ENCODE measurements at places on chromosomes 5 and 9.

DNA sequence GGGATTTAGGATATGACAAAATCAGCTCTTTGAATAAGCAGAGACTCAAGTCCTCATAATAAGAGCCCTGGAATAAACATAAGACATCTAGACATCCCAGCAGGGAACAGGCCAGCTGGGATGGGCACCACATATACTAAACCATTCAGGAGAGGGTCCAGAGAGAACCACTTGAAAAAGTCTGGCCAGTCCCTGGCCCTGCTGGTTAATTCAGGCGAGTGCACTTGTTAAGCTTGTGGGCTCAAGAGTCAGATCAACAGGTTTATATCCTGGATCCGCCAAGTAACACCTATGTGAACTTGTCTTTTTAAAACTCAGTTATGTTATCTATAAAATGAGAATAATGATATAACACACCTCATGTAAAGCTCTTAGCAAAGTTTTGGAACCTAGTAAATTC is 63.3 kb downstream of the CAVIN4 start:
- DNase-seq: no peak

DNA sequence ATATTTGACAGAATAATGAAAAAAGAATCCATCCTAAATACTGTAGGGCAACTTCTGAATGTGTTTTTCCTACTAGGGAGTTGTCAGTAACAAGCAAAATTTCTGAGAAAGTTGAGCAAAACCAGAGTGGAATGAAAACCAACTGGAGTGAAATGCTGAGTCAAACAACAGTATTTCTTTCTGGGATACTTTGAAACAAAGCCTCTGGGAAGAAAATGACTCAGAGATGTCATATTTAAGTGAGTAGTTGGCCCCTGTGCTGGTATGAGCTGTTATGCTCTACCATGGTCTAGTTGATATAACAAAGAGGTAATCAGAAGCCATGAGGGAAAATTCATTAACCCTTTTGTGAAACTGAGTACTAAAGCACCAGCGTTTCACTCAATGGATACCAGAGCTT is 372.1 kb upstream of the C9orf72 start:
- no peak for DNase-seq

GRCh38 chr9:131880833-131881583 is 141.1 kb upstream of the RAPGEF1 start:
- no peak for DNase-seq

- no peak for DNase-seq
These were observed 226.1 kb downstream of the SLIT3 start for GRCh38 chr5:169074839-169075238.

DNA sequence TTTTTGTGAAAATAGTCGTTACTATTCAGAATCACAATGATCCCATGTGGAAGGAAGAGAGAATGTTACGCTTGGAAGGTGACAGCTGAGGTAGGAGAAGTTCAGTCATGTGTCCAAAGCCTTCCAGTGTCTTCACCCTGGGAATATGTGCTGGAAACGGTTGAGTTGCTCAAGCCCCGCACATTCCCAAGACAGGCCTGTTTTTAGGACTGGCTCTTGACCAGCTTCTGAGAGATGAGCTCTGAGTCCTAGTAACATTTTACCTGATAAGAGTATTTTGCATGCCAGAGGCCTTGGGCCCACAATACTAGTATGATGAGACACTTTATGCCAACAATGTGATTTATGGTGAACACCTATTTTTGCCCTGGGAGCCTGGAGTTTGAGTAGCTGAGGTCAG is 101.7 kb downstream of the LMNB1 start:
- DNase-seq: no peak

DNA sequence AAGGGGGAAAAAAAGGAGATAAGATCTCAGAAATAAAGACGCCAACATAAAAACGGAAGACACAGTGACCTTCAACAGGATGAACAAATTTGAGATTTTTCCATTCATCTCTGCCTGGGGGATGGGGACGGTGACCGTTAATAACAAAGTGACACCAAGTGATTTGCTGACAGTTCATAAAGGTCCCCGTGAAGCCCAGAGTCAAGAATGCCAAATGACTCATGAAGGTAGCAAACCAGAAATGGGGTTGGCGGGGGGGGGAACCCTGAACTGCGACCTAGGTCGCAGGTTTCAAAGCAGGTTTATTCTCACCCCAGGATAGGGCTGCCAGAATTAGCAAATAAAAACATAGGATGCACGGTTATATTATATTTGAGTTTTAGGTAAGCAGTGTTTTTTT is 21.1 kb upstream of the SHB start:
- no peak for DNase-seq

DNA sequence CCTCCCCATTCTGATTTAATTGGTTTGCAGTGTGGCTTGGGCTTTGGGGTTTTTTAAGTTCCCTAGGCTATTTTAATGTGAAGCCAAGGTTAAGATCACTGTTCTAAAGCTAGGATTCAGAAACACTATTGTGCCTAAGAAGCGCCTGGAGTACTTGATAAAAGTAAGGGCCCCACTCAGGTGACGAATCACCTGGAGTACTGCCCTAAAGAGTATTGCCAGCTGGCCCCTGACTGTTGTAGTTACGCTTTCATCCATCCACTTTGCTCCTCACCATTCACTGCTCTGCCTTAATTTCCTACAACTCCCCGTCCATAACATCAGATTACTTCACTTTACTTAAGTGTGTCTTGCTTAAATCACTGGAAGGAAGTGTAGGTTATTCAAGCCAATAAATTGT is 119.3 kb downstream of the CD180 start:
- no peak for DNase-seq

GRCh38 chr9:73116031-73116430 is 35.6 kb upstream of the ANXA1 start:
- no peak for DNase-seq

DNA sequence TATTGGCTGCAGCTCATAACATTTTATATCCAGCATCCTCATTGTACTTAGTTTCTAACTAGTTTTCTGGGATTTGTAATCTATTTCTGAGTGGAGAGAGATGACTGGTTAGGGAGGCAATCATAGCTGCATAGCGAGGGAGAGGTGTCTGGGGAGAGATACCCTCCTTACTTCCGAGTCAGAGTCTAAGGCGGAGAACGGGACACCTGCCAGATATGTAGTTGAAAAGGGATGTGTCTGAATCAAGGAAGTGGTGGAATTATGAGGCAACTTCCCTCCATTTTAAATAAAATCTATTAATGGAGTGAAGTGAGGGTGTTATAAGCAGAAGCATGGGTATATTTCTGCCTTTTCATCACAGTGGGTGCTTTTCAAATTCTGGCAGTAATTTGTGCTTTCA is 126.5 kb downstream of the MAST4 start:
- DNase-seq: no peak

- no peak for DNase-seq
These were observed 68.3 kb downstream of the ADAMTS2 start for GRCh38 chr5:179276838-179277395.

DNA sequence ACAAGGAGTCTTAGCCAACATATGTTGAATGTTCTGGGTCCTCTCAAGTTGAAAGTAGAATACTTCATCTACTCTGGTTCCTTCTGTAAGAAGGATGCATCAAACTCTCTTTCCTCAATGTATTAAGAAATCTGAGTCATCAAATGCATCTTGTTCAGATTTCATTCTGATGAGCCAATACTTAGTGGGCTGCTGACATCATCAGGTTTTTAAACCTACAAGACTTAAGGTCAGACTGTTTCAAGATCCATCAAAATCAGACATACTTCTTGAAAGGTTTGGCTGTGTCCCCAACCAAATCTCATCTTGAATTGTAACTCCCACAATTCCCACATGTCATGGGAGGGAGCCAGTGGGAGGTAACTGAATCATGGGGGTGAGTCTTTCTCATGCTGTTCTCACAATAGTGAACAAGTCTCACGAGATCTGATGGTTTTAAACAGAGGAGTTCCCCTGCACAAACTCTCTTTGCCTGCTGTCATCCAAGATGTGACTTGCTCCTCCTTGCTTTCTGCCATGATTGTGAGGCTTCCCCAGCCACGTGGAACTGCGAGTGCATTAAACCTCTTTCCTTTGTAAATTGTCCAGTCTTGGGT is 168.8 kb downstream of the RAPGEF6 start:
- DNase-seq: no peak

- no peak for DNase-seq
These were observed at the start of gene SH3PXD2B for GRCh38 chr5:172454358-172455086. Gene SH3PXD2B, minus strand, starts transcription at chr5:172454525. Its CDS starts 173 bp downstream, at chr5:172454352.

DNA sequence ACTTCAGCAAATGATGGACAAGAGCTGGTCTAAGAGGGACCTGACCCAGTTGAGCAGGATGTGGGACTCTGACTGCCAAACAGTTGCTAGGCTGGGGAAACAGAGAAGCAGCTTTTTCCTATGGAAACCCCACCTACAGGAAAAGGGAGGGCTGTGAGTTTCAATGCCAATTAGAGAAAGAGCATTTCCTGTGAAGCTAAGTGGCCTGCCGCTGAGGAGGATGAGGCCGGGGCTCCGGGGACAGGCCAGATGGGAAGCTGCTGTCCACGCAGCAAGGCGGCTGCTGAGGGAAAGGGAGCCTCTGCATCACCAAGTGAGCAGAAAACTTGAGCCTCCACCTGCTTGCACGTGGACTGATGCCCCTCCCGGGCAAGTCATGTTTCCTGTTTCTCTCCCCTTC is at the start of gene PCDH12:
Gene PCDH12, minus strand, starts transcription at position 90 of the 400 bp plus-strand sequence. CDS start 351 bp downstream, outside the sequence.
- no peak for DNase-seq

- DNase-seq: no peak
These were observed 44.5 kb upstream of the GRHPR start for GRCh38 chr9:37377688-37378612.

DNA sequence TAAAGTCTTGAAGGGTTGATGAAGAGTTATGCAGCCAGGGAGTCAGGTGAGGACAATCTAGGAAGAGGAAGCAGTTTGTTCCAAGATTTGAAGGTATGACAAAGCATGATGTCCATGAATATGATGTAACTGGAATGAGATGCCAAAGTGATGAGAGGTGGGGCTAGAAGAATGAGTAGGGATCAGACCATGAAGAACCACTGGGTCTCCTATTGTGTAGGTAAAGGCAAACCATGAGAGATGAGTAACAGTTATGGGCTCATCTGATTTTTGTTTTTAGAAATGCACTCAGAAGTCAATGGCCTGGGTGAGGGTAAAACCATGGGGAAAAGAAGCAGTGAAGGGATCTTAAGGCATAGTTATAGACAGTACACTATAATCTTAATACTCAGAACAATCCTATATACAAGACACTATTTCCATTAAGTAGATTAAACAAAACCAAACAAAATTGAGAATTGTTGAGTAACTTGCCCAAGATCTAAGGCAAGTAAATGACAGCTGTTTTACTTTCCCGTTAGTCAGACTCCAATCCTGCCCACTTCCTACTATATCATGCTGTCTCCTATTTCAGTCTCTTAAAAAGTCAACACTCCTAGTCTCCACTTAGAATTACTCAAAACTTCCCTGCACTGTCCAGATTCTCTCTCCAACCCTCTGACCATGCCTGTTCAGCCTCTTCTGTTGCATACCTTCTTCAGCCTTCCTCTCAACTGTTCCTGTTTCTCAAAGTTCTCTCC is 393.8 kb upstream of the MEF2C start:
- no peak for DNase-seq

- DNase-seq: no peak
These were observed 6.8 kb upstream of the RECK start for GRCh38 chr9:36029765-36030528.

DNA sequence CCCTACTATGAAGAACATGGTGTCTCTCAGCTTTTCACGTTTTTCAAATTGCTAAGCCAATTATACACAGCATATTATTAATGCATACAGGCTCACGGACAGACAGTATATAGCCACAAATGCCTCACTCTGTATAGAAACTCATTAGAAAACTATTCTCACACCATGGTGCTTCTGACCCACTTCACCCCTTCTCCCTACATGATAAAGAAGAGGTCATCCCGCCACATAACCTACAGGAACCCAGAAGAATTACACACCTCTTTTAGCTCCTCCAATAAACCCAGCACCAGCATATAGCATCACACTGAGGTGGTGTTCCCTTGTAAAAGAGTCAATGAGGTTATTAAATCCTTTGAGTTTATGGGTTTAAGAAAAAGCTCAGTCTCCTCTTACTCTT is 5.6 kb downstream of the TLE1 start:
- DNase-seq: no peak

- no peak for DNase-seq
These were observed 75.7 kb upstream of the FBXW11 start for GRCh38 chr5:172082180-172082579.

DNA sequence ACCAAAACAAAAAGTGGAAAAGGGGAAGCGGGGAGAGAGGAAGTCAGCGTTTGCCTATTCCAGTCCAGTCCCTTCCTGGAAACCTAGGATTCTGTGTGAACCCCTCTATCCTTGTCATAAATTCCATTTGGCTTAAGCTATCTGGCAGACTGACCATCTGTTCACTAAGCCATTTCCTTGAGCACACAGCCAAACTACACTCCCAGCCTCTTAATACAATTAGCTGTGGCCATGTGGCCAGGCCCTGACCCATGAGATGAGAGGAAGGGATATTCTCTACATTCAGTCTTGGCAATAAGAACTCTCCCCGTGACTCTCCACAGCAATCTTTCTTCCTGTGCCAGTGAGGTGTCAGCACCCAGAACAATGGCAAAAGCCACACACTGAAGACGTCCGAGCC is 424.8 kb downstream of the TLE1 start:
- DNase-seq: no peak

GRCh38 chr9:127961613-127962155 is 19.1 kb downstream of the EEIG1 start:
- no peak for DNase-seq

GRCh38 chr5:59532979-59533729 is 360.4 kb downstream of the PDE4D start:
- DNase-seq: no peak

DNA sequence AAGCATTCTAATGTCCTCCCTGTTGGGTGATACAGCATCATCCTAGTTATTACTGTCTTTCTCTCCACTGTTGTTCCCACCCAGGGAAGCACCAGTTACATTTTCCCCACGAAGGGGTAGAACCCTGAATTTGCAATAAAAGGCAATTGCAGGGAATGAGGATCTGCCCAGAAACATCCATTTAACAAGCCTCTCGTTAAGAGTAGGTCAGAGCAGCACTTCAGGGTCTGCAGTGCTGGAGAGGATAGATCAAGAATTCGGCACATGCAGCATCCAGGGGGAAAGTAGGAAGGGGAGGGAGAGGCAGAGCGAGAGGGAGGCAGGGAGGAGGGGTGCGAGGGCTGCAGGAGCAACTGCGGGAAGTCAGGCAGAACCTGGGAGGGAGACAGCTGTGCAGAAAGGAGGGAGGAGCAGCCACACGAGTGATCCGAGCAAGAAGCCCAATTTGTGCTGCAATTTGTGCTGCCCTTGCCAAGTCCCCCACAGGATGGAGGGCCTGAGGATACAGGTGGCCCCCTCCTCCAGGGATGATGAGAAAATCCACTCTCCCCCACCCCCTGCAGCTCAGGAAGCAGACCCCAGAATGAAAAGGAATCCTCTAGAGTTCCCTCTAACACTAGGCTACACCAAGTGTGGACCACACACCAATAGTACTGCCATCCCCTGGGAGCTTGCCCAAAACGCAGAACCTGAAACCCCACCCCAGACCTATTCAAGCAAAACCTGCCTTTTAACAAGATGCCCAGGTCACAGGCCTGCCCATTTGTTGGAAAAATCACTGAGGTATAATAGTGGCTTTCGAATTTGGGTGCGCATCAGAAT is 62.2 kb downstream of the EPB41L4B start:
- no peak for DNase-seq
